Foreskin keratinocyte (primary cell): ENCODE measurements at places on chromosomes 11 and 22. TPM values are rescaled to one million over a fixed set of nuclear protein-coding genes. Genes with fewer than 3 reads are reported as not detected.
A peak's percentile ranks its signal among the peaks of the same experiment; 100 is the strongest.

Gene CADM1
- total RNA-seq, result 49.0 and 52.4 TPM in 2 replicates

Gene SPTBN2
- 20.9 and 22.9 TPM in 2 replicates for total RNA-seq

DNA sequence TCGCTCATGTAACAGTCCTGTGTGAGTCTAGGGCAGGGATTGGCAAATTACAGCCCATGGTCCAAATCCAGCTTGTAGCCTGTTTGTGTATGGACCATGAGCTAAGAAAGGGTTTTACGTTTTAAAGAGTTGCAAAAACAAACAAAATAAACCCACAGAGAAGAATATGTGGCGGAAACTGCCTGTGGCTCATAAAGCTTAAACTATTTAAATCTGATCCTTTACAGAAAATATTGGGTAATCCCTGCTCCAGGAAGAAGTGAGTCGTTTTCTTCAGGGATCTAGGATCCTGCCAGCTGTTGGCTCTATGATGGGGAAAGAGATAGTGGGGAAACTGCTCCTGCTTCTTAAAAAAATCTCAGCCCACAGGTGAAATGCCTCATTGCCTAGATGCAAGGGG lies 3.4 kb upstream of the OR6Q1 start:
- no peak for DNase-seq

DNA sequence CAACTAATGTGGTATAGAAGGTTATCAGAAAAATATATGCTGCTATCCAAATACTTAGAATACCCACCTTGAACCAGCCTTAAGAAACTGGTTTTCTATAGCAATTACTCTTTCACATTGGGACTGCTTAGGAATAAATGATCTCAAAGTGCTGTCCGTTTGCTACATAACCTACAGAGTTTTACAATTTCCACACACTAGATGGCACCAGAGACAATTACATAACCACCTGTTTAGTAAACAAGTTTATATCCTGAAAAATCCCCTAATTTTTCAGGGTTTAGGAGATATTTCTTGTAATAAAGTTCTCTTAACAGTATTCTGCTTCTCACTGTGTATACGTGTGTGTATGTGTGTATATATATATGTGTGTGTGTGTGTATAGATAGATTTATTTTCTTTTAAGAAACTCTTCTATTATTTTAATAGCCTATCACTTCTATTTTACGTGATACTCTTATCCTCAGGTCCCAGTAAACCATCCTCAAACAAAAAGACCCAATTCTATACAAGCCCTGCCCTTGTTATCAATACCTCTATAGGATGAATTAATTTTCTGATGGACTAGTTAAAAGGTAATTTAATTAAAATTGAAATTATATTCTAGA lies 6.7 kb upstream of the OR5I1 start:
- DNase-seq, result peak; percentile 3

DNA sequence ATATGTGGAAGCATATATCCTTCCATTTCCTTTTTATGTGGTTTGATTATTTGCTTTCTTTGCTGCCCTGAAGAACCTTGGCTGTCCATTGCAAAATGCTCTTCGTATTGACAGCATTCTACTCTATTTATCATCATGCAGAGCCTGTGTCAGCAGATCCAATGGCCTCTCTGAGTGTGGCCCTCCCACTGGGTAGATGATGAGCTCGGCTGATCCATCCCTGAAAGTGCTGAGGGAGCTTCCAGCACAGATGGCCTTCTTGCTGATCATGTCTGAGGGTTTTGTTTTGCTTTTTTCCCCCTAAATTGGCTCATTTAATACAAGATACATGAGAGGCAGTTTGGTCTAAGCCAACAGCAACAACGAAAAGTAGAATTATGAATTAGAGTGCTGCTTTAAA lies 181.0 kb downstream of the GRIA4 start:
- DNase-seq, result no peak
